CD4-positive, alpha-beta T cell treated with Interleukin-4 for 4 hours (primary cell): ENCODE measurements at places on chromosomes 2 and 18.

- no peak for DNase-seq
These were observed 88.1 kb downstream of the EPB41L3 start for GRCh38 chr18:5455674-5456073.

- DNase-seq: no peak
These were observed 257.2 kb upstream of the RGPD4 start for GRCh38 chr2:107569496-107569895.

GRCh38 chr18:53536908-53537307 lies 687.6 kb downstream of the MBD2 start:
- DNase-seq: no peak

- DNase-seq: no peak
These were observed 493.8 kb downstream of the FBXO15 start for GRCh38 chr18:73653827-73654226.

DNA sequence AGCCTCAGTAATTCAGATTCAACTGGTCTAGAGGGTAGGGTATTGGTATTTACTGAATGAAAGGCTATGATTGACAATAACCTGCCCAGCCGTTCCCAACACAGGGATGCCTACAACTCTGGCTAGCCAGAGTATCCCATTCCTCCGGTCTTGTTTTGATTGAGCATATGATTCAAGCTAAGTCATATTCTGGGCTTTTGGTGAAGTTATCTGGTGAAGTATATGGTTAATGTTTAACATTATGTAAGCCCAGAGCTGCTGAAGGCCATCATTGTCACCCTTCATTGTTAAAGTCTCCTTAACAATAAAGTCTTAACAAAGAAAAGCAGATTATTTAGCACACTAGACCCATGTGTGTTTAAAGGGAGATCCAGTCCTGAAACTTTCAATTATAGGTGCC lies 152.6 kb downstream of the EXOC6B start:
- no peak for DNase-seq

DNA sequence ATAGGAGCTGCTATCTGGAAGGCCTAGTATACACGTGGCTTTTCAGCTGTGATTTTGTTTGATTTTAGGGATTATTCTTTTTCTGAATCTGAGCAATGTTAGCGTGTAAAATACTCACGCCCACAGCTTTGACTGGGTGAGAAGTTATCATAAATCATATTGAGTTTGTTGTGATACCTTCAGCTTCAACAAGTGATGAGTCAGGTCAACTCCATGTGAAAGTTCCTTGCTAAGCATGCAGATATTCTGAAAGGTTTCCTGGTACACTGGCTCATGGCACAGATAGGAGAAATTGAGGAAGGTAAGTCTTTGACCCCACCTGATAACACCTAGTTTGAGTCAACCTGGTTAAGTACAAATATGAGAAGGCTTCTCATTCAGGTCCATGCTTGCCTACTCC lies at the start of gene GKN1:
TSS of gene GKN1 (plus strand) at position 386 of the 400 bp plus-strand sequence. CDS start 42 bp downstream, outside the sequence.
- DNase-seq: no peak

- no peak for DNase-seq
These were observed 20.9 kb downstream of the ROCK1 start for GRCh38 chr18:21090680-21091079.

GRCh38 chr2:22487541-22487940 lies 897.4 kb upstream of the KLHL29 start:
- no peak for DNase-seq

DNA sequence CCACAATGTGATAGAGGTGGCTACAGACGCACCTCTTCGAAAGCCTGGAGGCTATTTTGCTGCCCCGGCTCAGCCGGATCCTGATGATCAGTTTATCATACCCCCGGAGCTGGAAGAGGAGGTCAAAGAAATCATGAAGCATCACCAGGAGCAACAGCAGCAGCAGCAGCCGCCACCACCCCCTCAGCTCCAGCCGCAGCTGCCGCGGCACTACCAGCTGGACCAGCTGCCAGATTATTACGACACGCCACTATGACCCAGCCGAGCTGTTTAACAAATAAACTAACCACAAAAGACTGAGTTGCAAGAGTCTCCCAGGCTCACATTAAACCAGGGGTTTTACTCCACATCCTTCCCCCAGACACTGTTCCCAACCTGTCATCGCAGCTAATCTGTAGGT lies 263.8 kb downstream of the PHLPP1 start:
- DNase-seq: no peak
